ENCODE measurements at places on chromosomes 6 and 20. TPM values are rescaled to one million over a fixed set of nuclear protein-coding genes. Genes with fewer than 3 reads are reported as not detected.

Gene LCA5
- total RNA-seq = 4.2 TPM

Gene DSP
- 0.32 TPM for total RNA-seq

Gene GPLD1
- total RNA-seq = not detected

Gene SGK2
- total RNA-seq = 0.35 TPM

Gene TDRD6
- 0.05 TPM for total RNA-seq

Gene SAMD3
- total RNA-seq = not detected

Gene WASF1
- total RNA-seq = 20.9 TPM

Gene SLC4A11
- 15.5 TPM for total RNA-seq

Gene ZSCAN16
- total RNA-seq = 8.9 TPM

Gene PLN
- total RNA-seq = not detected

Gene OXT
- total RNA-seq = not detected

Gene SNAP25
- total RNA-seq = 4.4 TPM

Gene USP49
- 4.5 TPM for total RNA-seq

Gene WFDC12
- total RNA-seq = not detected

Gene PAX1
- not detected for total RNA-seq

Gene TAAR2
- total RNA-seq = not detected
